ENCODE measurements at places on chromosomes 7 and 10. TPM values are rescaled to one million over a fixed set of nuclear protein-coding genes. Genes with fewer than 3 reads are reported as not detected.

The SEMA4G gene
- total RNA-seq, result 6.4 TPM

The TAS2R41 gene
- not detected for total RNA-seq

The OR2A14 gene
- not detected for total RNA-seq

The C1QL3 gene
- not detected for total RNA-seq

The TMEM270 gene
- not detected for total RNA-seq

The NRG3 gene
- not detected for total RNA-seq

DNA sequence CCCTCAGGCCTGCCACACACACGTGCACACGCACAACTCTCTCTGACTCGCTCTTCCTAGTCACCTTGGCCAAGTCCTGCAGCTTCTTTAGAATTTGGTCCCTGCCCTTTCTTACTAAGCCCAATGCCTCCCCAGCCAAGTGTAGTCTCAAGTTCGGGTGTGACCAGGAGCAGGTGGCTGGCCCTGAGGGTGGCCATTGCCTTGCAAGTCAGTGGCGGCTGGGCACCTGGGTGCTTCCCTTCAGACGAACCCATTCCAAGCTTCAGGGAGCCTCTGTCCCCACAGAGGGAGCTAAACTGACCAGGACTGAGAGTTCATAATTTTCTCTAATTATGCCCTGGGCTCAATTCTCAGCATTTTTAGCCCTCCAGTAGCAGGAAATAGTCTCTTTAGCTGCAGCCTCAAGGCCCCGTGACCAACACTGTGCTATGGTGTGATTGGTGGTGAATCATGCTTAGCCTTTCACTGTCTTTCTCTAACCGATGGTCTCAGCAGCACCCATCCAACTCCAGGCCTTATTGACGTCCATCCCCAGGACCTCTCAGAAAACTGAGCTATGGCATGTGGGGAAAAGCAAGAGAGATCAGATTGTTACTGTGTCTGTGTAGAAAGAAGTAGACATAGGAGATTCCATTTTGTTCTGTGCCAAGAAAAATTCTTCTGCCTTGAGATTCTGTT, 34.7 kb upstream of the FXYD4 start:
- H3K27me3 ChIP-seq, result no peaks in the 10 kb centered on the region
- H3K4me1 ChIP-seq, result no peaks in the 10 kb centered on the region
- no peak overlapping the region for H3K4me3 ChIP-seq
- H3K36me3 ChIP-seq, result no peaks in the 10 kb centered on the region

DNA sequence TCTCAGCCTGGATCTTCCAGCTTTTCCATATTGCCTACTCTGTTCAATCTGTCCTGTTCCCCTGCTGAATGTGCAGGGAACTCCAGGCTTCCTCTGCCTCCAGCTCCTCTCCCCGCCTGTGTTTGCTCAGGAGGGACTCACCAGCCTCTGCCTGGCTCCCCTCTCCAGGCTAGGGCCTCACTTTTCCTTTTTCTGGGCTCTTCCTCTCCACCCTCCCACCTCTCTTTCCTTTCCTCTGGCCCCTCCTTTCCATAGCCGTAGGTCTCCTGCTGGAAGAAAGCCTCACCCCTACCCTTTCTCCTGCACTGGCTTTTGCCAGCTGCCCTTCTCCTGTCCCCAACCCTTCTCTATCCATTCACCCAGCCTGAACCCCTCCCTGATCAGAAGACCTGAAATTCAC, 25.0 kb downstream of the PILRA start:
- H3K27ac ChIP-seq, result no peak overlapping the region
- no peak overlapping the region for H3K4me3 ChIP-seq
- H3K36me3 ChIP-seq, result no peaks in the 10 kb centered on the region
- no peaks in the 10 kb centered on the region for H3K27me3 ChIP-seq

- no peaks in the 10 kb centered on the region for H3K27me3 ChIP-seq
- peaks cover 20% of the 10 kb centered on the region for H3K4me1 ChIP-seq
- H3K4me3 ChIP-seq, result no peak overlapping the region
- H3K27ac ChIP-seq, result no peak overlapping the region
These were observed 2.7 kb downstream of the LRRC20 start for GRCh38 chr10:70379581-70380176.

DNA sequence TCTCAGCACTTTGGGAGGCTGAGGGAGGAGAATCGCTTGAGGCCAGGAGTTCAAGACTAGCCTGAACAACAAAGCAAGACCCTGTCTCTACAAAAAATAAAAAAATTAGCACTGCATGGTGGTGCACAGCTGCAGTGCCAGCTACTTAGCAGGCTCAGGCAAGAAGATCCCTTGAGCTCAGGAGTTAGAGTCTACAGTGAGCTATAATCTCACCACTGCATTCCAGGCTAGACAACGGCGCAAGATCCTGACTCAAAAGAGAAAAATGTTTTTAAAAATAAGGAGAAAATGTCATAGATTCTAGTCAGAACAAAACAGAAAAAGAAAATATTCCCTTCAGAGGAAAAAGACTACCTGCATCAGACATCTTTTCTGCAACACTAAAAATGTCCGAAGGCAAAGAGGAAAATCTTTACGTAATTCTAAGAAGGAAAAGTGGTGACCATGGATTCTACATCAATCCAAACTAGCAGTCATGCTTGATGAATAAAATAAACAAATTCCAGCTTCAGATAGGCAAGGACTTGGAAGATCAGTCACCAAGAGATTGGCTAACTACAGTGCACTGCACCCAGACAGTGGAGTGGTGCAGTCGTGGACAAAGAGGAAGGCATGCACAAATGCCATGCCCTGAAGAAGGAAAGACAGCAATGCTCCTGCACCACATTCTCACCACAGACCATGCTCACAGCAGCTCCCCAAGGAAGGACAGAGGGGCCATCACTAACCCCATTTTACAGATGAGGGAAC, 54.3 kb downstream of the ERCC6 start:
- H3K4me3 ChIP-seq, result no peak overlapping the region
- no peak for DNase-seq
- H3K36me3 ChIP-seq, result peaks cover 24% of the 10 kb centered on the region
- H3K27me3 ChIP-seq, result no peaks in the 10 kb centered on the region

DNA sequence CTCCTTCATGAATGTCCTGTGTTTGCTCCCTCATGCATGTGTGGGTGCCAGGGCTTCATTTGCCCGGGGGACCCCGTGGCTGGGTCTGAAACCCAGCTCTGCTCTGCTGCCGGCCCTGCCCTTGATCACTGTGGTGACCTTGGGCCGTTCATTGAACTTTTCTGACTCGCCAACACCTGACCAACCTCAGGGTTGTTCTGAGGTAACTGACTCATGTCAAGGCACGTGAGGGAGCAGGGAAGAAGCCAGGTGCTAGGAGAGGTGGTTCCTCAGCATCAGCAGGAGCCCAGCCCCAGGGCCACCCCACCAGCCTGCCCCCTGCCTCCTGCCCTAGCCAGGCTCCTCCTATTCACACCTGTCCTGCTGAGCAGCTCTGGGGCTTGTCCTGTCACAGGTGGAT, 47.9 kb downstream of the TBATA start:
- peaks cover 18% of the 10 kb centered on the region for H3K4me1 ChIP-seq
- DNase-seq, result no peak
- no peak overlapping the region for H3K27ac ChIP-seq
- H3K4me3 ChIP-seq, result no peak overlapping the region
- no peaks in the 10 kb centered on the region for H3K27me3 ChIP-seq
- H3K36me3 ChIP-seq, result no peaks in the 10 kb centered on the region

DNA sequence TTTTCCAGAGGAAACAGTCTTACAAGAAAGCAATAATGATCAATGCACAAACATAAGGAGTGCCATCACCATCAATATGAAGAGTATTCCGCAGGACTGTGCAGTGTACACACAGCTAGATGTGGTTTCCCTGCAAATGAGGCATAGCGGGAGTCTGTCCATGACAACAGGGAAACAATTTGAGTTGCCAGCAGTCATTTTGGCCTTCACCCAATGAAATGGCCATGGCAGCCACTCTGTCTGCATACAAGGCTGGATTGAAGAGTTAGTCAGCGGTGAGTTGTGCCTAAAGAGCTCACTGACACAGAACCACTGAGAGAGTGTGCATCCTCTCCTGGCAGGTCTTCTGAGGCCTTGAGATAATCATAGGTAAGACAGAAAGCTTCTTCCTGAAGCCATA, 303.3 kb downstream of the IPMK start:
- H3K27me3 ChIP-seq, result no peaks in the 10 kb centered on the region
- no peak overlapping the region for H3K27ac ChIP-seq
- no peak for DNase-seq
- no peaks in the 10 kb centered on the region for H3K4me1 ChIP-seq
- H3K4me3 ChIP-seq, result no peak overlapping the region

- no peaks in the 10 kb centered on the region for H3K27me3 ChIP-seq
- no peaks in the 10 kb centered on the region for H3K36me3 ChIP-seq
- H3K27ac ChIP-seq, result no peak overlapping the region
These were observed 417.8 kb downstream of the PARD3 start for GRCh38 chr10:34397324-34397723.

DNA sequence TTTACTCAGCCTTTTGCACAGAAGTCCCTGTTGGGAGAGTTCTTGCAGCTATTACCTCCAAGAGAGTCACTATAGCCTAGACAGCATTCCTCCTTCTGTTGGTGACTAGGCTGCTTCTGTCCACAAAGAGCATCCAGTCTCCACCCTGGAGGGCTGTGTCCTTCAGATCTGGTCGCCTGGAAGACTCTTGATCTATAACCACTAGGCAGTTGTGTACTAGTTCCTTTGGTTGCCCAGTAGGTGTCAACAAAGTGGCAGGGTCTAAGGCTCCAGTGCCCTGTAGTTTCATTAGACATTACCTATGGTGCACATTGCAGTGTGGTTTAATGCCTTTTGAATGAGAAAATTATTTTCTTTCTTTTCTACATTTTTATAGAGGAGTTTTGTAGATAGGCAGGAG, 11.3 kb upstream of the AKR1C2 start:
- no peaks in the 10 kb centered on the region for H3K27me3 ChIP-seq
- no peak for DNase-seq
- peaks cover 18% of the 10 kb centered on the region for H3K4me1 ChIP-seq
- H3K27ac ChIP-seq, result no peak overlapping the region

DNA sequence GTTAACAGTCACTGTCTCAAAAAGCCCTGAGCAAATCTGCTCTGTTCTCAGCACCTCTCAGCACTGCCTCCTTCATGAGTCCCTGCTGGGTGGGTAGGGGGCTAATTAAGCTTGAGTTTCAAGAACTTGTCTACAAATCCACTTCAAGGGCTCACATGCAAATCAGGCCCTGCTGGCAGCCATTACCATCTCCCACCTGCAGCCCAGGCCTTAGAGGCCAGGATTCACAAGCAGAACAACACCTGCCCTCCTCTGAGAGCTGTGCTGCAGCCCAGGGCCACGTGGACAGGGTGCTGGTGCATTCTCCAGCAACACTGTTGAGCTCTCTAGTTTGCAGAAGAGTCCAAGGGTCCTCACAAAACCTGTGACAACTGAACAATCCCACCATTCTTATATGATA, 119.2 kb downstream of the DPP6 start:
- H3K27me3 ChIP-seq, result no peaks in the 10 kb centered on the region
- DNase-seq, result no peak
- H3K4me3 ChIP-seq, result no peak overlapping the region
- H3K36me3 ChIP-seq, result no peaks in the 10 kb centered on the region
- no peak overlapping the region for H3K27ac ChIP-seq

GRCh38 chr7:18940593-18941134, 176.8 kb downstream of the TWIST1 start:
- no peaks in the 10 kb centered on the region for H3K27me3 ChIP-seq
- DNase-seq, result no peak

- peak within 1 kb of the TSS; percentile 50 for H3K4me3 ChIP-seq
- peaks cover 8% of the 10 kb centered on the region for H3K4me1 ChIP-seq
- H3K36me3 ChIP-seq, result peaks cover 1% of the 10 kb centered on the region
- no peak for DNase-seq
- H3K27me3 ChIP-seq, result no peaks in the 10 kb centered on the region
- peak within 1 kb of the TSS; percentile 81 for H3K27ac ChIP-seq
These were observed at the start of gene AKR1E2 for GRCh38 chr10:4825868-4826791. Gene AKR1E2 (plus strand): TSS chr10:4826207. CDS start chr10:4826325, 118 bp downstream.

GRCh38 chr10:80201608-80202141, 3.7 kb downstream of the ANXA11 start:
- H3K27ac ChIP-seq, result peak overlapping the region; percentile 98
- peaks cover 91% of the 10 kb centered on the region for H3K4me1 ChIP-seq
- no peak for DNase-seq
- no peaks in the 10 kb centered on the region for H3K36me3 ChIP-seq
- H3K4me3 ChIP-seq, result no peak overlapping the region
